ENCODE measurements at places on chromosomes 2 and 18.
A peak's percentile ranks its signal among the peaks of the same experiment; 100 is the strongest.

GRCh38 chr2:200618590-200619021, 32.8 kb downstream of the AOX1 start:
- peak; percentile 78 for DNase-seq

- no peak for DNase-seq
These were observed 50.0 kb upstream of the HPCAL1 start for GRCh38 chr2:10252661-10253060.

GRCh38 chr2:43513216-43513615, 82.6 kb downstream of the THADA start:
- peak; percentile 36 for DNase-seq

DNA sequence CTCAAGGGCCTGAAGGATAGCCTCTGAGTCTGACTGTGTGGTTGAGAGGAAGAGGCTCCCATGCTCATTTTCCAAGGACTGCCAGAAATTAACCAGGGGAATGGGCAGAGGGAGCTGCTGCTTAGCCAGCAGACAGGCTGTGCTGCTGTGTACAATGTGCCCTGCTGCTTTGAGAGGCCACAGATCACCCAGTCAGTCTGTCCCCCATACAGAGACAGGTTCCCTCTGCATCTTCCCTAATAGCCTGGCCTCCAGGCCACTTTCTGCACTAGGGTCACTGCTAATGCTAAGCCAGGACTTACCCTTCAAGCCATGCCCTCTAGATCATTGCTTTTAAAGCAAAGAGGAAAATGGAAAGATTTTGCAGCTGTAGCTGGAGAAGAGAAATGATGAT, 341.1 kb downstream of the CYRIA start:
- DNase-seq, result no peak

Measured in IMR-90 (cell line).